Neural crest cell (in vitro differentiated cells): ENCODE measurements at places on chromosomes 6 and 20.

- no peak for DNase-seq
Measured at GRCh38 chr6:131890091-131890490, 61.1 kb downstream of the CCN2 start.

- DNase-seq: no peak
Measured at GRCh38 chr6:117306227-117306790, 41.0 kb downstream of the VGLL2 start.

GRCh38 chr6:4756247-4756646 is 20.0 kb upstream of the CDYL start:
- DNase-seq: no peak

GRCh38 chr6:11497881-11498280 is 39.7 kb upstream of the TMEM170B start:
- DNase-seq: no peak

- DNase-seq: no peak
Measured at GRCh38 chr6:70479236-70479635, 65.9 kb downstream of the FAM135A start.

GRCh38 chr6:157099912-157100593 is 223.3 kb downstream of the TMEM242 start:
- no peak for DNase-seq
